ENCODE measurements at places on chromosomes 12 and 14.
A peak's percentile ranks its signal among the peaks of the same experiment; 100 is the strongest.

DNA sequence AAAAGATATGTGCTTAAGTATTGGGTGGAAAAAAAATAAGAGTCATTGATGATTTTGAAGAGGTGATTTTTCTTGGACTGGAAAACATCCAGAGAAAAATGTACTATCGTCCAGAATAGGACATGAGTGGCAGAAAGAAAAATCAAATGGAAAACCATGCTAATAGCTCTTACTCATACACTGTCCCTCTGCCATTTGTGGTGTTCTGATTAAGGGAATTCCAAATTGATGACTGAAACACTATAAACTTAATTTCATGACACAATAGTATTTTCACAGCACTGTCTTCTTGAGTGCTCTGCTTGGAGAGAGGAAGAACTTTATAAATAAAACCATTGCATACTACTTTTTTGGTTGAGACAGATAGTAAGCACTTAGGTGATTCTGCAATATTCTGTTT, 72.4 kb downstream of the USP15 start:
- no peak for DNase-seq

DNA sequence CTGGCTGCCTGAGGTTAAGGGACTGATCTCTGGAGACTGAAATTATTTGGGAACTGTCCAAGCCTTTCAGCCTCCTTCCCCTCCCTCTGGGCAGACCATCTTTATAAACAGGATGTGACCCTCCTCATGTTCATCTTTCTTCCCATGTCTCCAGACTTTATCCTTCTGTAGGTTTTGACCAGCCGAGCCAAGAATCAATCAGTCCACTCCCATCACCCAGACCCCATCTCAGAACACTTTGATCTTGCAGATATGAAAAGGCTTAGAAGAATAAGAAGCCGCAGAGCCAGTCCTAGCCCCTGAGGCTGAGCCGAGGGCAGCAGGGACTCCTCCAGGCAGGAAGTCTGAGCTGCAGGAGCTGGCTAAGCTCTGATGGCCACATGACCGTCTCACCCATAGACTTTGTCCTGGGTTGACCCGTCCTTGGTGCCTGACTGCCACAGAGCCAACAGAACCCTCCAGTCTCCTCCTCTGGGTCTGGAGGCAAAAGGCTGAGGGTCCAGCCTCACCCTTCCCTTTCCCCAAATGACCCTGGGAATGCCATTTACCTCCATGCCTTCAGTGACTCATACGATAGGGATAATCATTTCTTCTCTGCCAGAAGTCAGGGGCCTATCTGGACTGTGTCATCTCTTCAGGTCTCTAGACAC, 1.6 kb downstream of the KRT71 start:
- peak; percentile 32 for DNase-seq

DNA sequence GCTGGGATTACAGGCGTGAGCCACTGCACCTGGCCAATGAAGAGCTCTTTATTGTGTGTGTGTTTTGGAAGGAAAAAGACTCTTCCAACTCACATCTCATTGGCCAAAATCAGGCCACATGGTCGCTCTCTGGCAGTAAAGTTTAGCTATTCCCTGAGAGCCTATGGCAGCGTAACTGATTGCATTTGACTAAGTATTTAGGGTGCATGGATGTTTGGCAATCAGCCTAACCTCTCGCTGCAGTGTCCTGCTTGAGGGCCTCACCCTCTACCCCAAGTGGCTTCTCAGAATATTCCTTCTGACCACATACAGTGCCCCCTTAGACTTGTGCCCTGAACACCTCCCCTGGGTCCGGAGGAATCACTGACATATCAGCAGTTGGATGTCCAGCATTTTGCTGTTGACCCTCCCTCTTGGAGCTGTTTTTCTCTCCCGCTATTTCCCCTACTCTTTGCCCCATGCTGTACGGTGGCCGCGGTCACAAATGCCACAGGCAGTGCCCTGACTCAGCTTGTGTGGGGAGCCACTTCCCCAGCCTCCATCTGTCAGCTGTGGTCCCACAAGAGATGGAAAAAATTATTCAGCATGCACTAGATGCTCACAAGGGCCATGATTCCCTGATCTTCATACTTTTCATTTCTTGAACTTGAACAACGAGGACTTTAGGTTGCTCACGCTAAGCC, 9.5 kb downstream of the PHETA1 start:
- DNase-seq = no peak

- no peak for DNase-seq
These were observed 99.8 kb downstream of the TGFB3 start for GRCh38 chr14:75881994-75882393.

Data from stomach (tissue), 19 donors.